Caudate nucleus (tissue), 63 donors: ENCODE measurements at places on chromosomes 1 and 21.

DNA sequence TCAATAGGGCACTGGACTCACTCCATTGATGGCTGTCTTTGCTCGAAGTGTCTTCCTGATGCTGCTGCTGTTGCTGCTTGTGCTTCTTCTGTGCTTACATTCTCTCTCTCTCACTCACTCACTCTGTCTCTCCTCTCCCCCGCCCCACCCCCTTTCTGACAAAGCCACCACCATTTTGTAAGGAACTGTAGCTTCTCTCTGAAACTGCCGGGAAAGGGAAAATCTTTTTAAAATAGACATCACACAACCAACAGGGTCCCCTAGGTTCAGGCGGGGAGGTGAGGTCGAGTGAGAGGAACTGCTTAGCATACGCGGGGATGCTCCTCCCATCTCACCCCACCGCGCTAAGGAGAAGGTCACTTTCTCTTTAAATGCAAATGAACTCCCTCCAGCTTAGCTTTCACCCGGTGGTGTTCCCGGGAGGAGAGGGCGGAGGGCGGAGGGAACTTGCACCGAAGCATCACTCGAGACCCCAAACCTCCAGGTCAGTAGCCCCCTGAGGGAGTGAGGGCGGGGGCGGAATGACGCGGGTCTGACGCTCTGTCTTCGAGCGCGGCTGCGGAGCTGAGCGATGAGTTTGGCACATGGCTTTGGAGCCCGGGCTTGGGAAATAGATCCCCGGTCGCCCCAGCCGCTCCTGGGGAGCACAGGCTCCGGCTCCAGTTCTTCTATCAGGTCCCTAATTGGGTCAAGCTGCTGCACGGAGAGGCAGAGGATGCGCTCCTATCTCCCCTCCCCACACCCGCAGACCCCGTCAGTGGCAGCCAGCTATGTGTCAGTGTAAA lies at the start of gene CCDC28B:
Gene CCDC28B, plus strand, starts transcription at position 370 of the 785 bp plus-strand sequence. CDS start 1,341 bp downstream, outside the sequence.
- DNase-seq: peak; percentile 49

DNA sequence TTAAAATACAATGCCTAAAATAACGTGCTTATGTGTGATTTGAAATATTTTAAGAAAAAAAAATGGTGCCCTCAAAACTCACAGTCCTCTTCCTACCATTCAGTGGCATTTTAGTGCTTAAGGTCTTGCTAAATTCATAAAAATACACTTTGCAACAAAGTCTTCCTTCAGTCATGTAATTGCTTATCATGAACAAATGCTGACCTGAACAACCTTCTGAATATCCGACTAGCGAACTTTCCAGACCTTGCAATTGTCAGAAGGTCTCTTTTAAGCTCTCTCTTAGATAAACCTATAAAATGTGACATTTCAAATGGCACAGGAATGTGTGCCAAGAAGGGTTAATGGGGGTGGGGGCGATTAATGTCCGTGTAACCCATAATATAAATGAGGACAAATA lies 858 bp downstream of the BRINP3 start:
- no peak for DNase-seq

DNA sequence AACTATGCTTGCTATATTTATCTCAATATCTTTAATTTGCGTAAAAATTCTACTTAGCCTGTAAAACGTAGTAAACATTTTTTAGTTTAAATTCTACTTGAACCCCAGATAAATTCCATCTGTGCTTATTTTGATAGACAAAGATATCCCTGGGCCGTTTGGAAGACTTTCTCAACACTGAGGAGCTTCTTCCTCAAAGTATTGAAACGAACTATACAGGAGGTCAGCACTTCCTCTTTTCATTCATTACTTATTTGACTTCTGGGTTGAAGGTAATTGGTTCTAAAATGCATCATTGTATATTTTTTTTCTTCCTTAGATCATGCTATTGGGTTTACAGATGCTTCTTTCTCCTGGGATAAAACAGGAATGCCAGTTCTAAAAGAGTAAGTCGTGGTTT lies 74.7 kb downstream of the HSPA13 start:
- DNase-seq: no peak

- no peak for DNase-seq
Observed at GRCh38 chr1:11781297-11781696, 19.3 kb downstream of the C1orf167 start.
